ENCODE measurements at places on chromosomes 12 and 14. TPM values are rescaled to one million over a fixed set of nuclear protein-coding genes. Genes with fewer than 3 reads are reported as not detected.

GRCh38 chr14:41916313-41916712, 309.6 kb downstream of the LRFN5 start:
- DNase-seq: no peak

DNA sequence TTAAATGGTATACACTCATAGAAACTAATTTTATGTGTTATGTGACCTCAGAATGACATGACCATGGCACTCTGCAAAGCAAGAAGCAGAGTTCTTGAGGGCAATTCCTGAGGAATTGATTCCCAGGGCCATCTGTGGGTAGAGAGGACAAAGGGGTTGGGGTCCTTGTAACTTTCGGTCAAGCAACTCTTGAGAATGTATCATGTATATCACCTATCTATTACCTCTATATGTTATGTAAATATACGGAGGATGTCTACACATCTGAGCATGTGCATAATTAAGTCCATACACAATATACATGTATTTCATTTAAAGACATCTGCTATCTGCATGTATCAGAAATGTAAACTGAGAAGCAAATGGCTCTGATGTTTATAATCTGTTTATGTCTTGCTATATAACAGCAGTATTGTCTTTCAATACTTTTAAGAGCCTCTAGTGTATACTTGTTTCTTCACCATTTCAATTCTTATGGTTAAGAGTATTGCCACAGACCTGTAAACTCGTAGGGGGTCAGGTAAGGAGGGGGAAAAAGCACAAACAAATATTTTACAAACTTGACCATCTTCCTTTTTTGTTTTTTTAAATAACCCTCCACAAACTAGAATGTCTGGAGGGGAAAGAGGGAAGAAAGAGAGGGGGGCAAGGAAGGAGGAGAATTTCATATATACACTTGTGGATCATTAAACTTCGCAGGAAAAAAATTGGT, 4.5 kb downstream of the FOXA1 start:
- no peak for DNase-seq

- DNase-seq: no peak
Observed at GRCh38 chr12:120971299-120972180, 6.8 kb upstream of the HNF1A start.

GRCh38 chr12:24304285-24304684, 354.8 kb upstream of the SOX5 start:
- no peak for DNase-seq

GRCh38 chr12:78120866-78121560, 290.3 kb downstream of the NAV3 start:
- no peak for DNase-seq

GRCh38 chr14:50741567-50741966, 73.5 kb upstream of the SAV1 start:
- no peak for DNase-seq

GRCh38 chr14:28502517-28502916, 264.1 kb upstream of the FOXG1 start:
- DNase-seq: no peak

- peak; percentile 87 for DNase-seq
Observed at GRCh38 chr12:32755654-32756475, at the start of gene YARS2. TSS of gene YARS2 (minus strand) at chr12:32755897. CDS start at chr12:32755874, 23 bp downstream.

GRCh38 chr14:100578552-100578951, 8.7 kb downstream of the BEGAIN start:
- DNase-seq: peak; percentile 1

DNA sequence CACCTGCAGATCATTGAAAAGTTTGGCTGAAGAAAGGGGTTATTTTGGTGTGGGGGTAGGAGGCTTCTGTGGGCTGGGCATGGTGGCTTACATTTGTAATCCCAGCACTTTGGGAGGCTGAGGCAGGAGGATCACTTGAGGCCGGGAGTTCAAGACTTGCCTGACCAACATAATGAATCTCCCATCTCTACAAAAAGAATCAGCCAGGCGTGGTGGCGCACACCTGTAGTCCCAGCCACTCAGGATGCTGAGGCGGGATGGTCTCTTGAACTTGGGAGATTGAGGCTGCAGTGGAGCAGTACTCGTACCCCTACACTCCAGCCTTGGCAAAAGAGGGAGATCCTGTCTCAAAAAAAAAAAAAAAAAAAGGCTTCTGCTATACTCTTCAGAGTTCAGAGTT, 7.0 kb downstream of the DDIT3 start:
- DNase-seq: no peak

GRCh38 chr14:70009961-70010360, 130.7 kb downstream of the SMOC1 start:
- DNase-seq: no peak

- no peak for DNase-seq
Observed at GRCh38 chr12:75699728-75700496, 188.5 kb upstream of the KRR1 start.

GRCh38 chr14:42944284-42944683, 1337.6 kb downstream of the LRFN5 start:
- no peak for DNase-seq

GRCh38 chr14:77270361-77271112, 469 bp downstream of the NGB start:
- peak; percentile 30 for DNase-seq

- no peak for DNase-seq
Observed at GRCh38 chr12:81095501-81096232, 17.8 kb downstream of the ACSS3 start.

GRCh38 chr14:99245564-99246511, 26.2 kb downstream of the BCL11B start:
- peak; percentile 88 for DNase-seq

DNA sequence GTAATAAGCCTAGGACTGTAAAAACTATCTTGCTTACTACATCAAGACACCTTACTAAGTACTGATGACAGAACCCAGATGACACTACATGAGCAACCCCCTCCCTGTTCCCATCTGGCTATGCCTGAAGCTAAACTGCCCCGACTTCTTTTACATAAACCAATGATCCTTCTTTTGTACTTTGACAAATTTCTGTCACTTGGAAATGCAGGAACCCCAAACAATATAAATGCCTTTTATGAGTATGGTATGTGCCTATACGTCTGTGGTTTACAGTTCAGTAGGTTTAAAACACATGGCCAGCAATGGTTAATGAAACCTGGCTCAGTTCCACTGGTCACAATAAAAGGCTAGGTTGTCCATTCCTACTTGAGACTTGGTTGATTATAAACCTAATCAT, 6.1 kb downstream of the SYCP3 start:
- no peak for DNase-seq

GRCh38 chr14:103696070-103696402, 19.2 kb downstream of the XRCC3 start:
- no peak for DNase-seq

DNA sequence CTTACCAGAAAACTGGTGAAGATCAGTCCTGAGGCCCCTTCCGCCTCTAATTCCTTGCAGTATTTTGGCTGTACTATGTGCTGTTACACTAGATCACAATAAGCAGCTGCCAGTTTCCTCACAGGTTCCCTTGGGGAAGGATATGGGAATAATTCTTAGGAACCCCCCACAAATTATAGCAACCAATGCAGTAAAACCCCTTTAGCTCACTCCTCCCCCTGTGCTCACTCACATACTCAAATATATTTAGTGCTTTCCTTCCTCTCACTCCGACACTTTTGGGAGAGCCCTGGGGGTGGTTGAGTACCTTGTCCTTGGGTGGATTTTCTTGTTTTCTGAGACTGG, 162.7 kb downstream of the ETV6 start:
- no peak for DNase-seq

GRCh38 chr12:31306866-31307265, 19.1 kb downstream of the SINHCAF start:
- DNase-seq: no peak

- no peak for DNase-seq
Observed at GRCh38 chr12:20482491-20483054, 114.2 kb downstream of the PDE3A start.

GRCh38 chr14:34668111-34668510, 38.2 kb upstream of the SNX6 start:
- no peak for DNase-seq

GRCh38 chr12:38587594-38587993, 271.0 kb downstream of the ALG10B start:
- no peak for DNase-seq

- no peak for DNase-seq
Observed at GRCh38 chr12:127282786-127283565, 984.0 kb upstream of the TMEM132C start.

DNA sequence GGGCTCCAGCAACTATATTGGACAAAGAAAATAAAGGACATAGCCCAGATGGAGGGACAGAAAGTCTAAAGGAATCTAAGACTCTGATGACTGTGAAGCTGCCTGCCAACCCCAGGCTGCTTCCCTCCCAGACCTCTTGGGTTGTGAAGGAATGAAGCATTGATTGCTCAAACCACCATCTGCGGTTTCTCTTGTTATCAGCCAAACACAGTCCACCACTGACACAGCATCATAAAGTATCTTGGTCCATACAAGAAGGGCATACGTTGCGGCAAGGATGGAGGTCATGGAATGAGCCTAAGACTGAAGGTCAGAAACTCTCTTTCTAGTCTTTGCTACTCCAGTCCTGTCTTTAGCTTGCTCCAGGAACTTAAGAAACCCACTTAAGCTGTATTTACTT, 58.5 kb upstream of the PLXNC1 start:
- no peak for DNase-seq

Gene KERA
- total RNA-seq: not detected

Gene SAMD15
- 0.30 TPM for total RNA-seq

Gene IPO8
- total RNA-seq: 44.8 TPM

Gene FAM222A
- total RNA-seq: 1.3 TPM

Gene SLCO1A2
- 13.9 TPM for total RNA-seq

Gene JDP2
- total RNA-seq: 21.8 TPM

Gene KLRC1
- not detected for total RNA-seq

Gene KLHDC2
- 38.7 TPM for total RNA-seq

Gene PLEKHA5
- total RNA-seq: 61.1 TPM

Gene KANSL2
- total RNA-seq: 48.1 TPM

Gene MUCL1
- total RNA-seq: not detected

Gene ERP27
- total RNA-seq: not detected

Gene LRP1-AS
- not detected for total RNA-seq

Gene NKX2-1
- not detected for total RNA-seq

Gene SIX6
- total RNA-seq: 0.07 TPM

Gene ANAPC7
- total RNA-seq: 93.4 TPM

Gene SDR9C7
- not detected for total RNA-seq

Gene SLC8A3
- total RNA-seq: 0.63 TPM

All from WTC11 (cell line).